T follicular helper cell (primary cell): ENCODE measurements at places on chromosomes 13 and 19.

DNA sequence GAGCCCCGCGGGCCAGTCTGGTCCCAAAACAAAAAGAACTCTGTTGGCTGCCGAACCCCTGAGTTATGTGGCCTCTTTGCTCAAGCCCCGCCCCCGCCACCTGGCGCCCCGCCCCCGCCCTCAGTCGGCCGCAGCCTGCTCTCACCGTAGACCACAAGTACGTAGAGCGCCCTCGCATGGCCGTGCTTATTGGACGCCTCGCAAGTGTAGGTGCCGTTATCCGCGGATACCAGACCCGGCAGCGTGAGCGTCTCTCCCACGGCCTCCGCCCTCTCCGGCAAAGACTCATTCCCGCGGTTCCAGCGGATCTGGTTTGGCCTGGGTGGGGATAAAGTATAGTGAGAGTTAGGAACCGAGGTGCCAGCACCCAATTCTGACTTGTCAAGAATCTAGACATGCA is 5.5 kb upstream of the ZNF428 start:
- peak; percentile 84 for DNase-seq

GRCh38 chr19:30169196-30169900 is 202.8 kb upstream of the ZNF536 start:
- no peak for DNase-seq

DNA sequence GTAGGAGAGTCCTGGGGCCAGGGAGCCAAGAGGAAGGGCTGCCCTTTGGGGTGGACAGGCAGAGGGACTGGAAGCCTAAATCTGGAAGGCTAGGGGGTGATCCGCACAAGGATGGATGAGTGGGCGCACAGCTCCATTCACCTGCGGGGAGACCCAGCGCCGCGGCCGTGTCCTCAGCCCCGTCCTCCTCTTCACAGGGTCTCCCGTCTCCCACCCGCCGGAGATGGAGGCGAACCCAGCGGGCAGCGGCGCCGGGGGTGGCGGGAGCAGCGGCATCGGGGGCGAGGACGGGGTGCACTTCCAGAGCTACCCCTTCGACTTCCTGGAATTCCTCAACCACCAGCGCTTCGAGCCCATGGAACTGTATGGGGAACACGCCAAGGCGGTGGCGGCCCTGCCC is 7.9 kb downstream of the ZNF865 start:
- DNase-seq = no peak

GRCh38 chr19:33462112-33462791 is 59.3 kb downstream of the PEPD start:
- no peak for DNase-seq

DNA sequence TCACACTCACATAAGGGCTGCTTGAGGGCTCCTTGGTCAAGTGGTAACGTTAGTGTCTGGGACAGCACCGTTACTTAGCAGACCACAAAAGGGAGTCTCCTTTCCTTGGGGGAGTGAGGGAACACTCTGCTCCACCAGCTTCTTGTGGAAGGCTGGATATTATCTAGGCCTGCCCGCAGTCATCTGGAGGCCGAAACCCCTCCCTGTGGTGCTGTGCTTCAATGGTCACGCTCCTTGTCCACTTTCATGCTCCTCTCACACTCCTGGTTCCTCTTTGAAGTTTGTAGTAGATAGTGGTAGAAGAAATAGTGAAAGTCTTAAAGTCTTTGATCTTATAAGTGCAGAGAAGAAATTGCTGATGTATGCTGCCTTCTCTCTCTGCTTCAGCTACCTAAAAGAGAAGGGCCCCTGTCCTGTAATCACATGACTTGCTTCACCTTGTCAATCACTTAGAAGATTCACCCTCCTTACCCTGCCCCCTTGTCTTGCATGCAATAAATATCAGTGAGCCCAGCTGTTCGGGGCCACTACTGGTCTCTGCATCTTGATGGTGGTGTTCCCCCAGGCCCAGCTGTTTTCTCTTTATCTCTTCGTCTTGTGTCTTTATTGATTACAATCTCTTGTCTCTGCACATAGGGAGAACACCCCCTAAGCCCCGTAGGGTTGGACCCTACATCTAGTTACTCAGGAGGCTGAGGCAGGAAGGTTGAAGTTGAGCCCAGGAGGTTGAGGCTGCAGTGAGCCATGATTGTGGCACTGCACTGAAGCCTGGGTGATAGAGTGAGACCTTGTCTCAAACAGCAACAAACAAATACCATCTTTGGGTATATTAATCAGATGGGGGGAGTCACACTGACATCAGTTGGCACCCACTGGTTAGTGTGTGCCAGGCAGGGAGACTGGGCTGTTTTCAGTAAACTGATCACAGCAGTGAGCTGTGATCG is 11.6 kb upstream of the MZF1 start:
- DNase-seq = no peak

GRCh38 chr13:41587490-41587889 is 130.1 kb downstream of the RGCC start:
- DNase-seq = peak; percentile 4

GRCh38 chr13:36807616-36808015 is 11.4 kb upstream of the RFXAP start:
- DNase-seq = no peak

DNA sequence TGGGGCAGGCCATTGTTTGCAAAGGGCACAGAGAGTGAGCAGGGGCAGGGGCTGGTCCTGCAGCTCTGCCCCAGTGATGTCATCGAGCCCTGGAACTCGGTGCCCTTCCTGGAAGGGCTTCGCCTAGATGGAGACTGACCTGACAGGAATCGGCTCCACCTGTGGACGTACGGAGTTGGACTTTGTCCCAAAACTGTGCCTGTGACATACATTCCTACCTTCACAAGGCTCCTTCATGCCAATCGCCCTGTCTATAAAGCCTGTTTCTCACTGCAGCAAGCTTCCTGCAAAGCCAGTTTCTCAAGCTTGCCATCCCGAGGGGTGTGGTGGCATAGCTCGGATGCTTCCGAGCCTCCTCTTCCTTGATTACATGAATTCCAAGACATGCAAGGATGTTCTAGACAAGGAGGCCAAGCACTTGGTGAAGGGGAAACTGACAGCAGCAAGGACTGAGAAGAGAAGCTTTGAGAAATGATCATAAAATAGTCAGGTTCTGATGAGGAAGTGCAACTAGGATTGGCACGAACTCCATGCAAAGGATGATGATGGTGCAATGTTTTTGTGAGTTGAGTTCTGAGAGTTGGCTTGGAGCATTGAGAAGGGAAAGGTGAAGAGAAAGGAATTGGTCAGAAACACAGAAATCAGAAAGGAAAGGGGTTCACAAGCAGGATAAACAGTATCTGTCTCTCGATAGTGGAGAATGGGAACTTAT is 73.6 kb upstream of the STK24 start:
- DNase-seq = no peak

- DNase-seq = no peak
Measured at GRCh38 chr13:40401911-40402776, 264.3 kb downstream of the FOXO1 start.

DNA sequence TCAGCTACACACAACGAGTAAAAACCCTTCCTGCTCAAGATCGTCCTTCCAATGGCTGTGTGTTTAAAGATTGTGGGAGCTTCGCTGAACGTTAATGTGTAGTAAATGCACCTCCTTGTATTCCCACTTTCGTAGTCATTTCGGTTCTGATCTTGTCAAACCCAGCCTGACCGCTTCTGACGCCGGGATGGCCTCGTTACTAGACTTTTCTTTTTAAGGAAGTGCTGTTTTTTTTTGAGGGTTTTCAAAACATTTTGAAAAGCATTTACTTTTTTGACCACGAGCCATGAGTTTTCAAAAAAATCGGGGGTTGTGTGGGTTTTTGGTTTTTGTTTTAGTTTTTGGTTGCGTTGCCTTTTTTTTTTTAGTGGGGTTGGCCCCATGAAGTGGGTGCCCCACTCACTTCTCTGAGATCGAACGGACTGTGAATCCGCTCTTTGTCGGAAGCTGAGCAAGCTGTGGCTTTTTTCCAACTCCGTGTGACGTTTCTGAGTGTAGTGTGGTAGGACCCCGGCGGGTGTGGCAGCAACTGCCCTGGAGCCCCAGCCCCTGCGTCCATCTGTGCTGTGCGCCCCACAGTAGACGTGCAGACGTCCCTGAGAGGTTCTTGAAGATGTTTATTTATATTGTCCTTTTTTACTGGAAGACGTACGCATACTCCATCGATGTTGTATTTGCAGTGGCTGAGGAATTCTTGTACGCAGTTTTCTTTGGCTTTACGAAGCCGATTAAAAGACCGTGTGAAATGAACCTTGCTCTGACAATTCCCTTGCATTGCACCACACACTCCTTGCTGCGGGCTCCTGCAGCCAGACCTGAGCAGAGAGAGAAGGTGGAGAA is 2.7 kb upstream of the FAM174C start:
- no peak for DNase-seq

DNA sequence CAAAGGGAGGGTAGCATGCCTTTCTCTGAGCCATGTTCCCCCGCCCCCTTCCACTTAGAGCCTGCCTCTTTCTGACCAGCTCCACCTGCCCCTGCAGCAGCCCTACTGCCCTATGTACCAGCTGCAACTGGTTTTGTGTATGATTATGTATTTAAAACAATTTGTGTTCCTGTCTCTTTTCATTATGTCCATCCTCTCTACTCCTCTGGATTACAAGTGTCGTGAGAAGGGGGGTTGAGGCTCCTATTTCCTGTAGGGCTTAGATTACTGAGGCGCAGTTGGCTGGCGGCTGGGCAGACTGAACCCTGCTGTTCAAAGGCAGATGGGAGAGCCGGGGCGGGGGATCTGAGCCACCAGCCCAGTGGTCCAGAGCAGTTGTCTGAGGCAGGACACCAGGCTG is 213.3 kb downstream of the KCNRG start:
- DNase-seq = no peak
